ENCODE measurements at places on chromosomes 2 and 18.
A peak's percentile ranks its signal among the peaks of the same experiment; 100 is the strongest.

GRCh38 chr2:197184959-197185586 lies 125.5 kb downstream of the ANKRD44 start:
- DNase-seq = no peak

- DNase-seq = peak; percentile 35
Observed at GRCh38 chr18:13159579-13159978, 59.0 kb upstream of the LDLRAD4 start.

GRCh38 chr2:144948205-144948855 lies 428.4 kb upstream of the ZEB2 start:
- no peak for DNase-seq

DNA sequence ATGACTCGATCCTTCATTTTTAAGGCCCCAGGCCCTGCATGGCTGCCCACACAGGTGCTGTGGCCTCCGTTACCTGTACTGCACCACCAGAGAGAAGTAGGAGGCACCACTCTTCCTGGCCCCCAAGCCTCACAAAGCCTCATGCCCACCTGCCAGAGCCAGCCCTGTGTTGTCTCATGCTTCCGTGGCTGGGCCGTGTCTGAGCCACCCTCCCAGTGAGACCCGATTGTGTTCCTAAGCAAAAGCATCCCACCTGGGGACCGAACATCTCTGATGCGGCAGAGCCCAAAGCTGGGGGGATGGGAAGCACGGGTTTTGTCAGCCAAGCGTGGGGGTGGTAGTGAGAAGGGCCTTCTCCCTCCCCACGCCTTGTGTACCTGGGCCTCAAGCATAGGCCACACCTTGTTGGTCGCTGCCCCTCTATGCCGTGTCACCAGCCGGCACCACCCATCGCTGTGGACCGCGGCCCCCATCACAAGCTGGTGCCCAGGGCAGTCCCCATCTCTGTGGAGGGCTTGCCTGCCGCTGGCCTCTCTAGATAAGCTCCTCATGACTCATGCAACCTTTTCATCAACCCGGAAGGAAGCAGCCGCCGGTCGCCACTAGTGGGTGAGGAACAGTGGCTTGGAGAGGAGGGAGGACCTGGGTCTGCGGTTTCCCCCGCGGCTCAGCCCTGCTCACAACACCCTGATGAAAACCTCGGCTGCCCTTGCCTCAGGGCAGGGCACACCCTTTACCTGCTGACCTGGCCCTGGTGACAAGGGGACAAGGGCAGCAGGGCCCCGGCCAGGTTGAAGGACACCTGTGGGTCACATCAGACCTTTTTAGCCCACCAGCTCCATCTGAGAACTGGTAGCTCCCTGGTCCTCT lies 2.7 kb upstream of the RNPEPL1 start:
- DNase-seq = no peak

- no peak for DNase-seq
Observed at GRCh38 chr18:62026586-62026985, 133.8 kb upstream of the RNF152 start.

DNA sequence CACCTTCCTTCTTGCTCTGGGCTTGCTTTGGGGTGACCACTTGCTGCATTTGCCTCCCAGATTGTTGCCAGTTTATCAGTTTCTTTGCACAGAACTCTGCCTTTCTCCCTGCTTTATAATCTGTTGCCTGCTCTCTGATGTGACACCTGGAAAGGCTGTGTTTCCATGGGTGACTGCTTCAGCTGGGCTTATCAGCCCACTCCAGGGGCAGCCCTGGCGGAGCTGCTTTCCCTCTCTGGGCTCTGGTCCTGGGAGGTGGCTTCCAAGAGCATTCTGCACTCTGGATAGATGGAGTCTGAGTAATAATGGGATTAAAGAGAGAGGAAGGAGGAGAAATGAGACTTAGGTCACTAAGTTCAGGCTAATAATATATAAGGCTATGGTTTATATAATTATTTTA lies 352.7 kb downstream of the TSN start:
- no peak for DNase-seq

- no peak for DNase-seq
Observed at GRCh38 chr2:33859811-33860461, 260.8 kb upstream of the FAM98A start.

DNA sequence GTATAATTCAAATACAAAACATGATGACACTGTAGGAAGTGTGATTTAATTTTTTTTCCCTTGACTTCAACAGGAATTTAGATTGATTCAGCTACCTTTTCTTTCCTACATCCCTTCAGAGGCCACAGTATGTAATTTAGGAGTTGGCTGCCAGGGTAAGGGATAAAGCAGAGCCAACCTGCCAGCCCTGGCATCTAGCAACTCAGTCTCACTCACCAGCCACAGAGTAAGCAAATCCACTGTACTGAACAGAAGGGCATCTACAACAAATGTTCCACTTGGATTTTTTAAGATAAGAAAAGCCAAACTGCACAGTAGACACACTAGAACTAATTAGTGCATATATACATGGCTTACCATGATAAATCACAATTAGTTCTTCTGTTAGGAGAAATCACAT lies 54.3 kb upstream of the PEX13 start:
- DNase-seq = no peak

DNA sequence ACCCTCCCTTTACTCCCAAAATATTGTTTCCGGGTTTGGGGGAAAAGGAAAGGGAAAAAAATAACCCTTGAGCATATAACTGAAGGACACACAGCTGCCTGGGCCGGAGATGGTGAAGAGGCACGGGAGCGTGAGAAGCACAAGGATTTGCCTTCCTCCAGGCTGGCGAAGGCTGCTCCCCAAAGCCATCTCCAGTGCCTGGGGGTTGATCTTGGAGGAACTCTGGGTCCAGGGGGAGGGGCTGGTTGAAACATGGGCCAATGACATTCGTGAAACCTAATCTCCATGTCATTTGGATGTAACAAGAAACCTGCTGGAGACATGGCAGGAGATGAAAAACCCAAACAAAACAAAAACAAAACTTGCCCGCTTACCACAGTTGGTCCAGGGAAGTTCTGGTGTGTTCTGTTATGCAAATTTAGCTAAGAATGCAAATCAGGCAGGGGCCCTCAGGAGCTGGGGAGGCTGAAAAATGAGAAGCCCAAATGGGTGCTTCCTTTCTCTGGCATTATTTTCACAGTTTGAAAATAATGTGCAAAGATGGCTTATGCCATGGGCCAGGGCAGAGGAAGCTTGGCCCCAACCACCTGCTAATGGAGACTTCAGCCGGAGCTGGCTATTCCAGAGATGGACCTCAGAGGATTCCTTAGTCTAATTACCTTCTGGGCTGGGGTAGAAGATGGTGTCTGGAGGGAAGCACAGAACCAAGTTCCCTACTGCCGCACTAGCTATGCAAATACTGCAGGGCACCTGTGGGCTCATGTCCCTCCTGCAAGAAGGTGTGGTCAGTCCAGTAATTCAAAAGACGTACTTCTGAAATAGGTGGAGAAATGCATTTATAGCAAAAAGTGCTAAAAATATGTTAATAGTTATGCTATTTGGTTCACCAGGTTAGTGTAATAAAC lies 180.9 kb downstream of the BCL2 start:
- DNase-seq = peak; percentile 11

GRCh38 chr2:173355132-173355865 lies 627 bp downstream of the CDCA7 start:
- no peak for DNase-seq

- no peak for DNase-seq
Observed at GRCh38 chr18:33210575-33211189, 229.8 kb downstream of the CCDC178 start.

DNA sequence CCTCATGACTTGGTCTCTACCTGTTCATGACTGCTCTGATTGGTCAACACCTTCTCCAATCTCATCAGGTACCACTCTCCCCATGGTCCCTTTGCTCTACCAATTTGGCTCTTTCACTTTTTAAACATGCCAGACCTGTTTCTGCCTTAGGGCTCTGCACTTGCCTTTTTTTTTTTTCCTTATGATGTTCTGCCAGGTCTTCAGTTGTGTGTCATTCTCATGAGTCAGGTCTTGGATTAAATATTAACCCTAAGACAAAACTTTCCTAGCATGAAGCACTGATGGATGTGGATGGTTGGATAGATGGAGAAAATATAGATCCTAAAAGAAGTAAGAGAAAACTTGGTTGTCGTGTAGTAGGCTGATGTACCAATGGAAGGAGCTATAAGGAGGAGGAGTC lies 219.3 kb downstream of the TTC32 start:
- DNase-seq = no peak

GRCh38 chr2:175684466-175684865 lies 317.6 kb downstream of the LNPK start:
- DNase-seq = no peak

DNA sequence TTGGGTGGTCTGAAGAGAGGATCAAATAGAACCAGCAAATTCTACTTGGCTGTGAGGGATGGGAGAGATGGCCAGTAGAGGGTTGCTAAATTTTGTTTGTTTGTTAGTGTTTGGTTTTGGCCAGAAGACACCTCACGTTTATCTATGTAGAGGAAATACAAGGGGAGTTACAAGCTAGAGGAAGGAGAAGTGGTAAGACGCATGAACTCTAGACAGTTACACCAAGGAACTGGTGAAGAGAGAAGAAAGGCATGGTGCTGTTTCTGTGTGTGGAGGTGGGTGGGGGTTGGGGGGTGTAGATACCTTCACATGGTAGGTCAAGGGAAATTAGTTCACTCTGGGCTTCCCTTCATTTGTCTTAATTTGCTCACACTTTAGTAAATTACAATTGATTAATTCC lies 25.6 kb downstream of the RASGRP3 start:
- no peak for DNase-seq

DNA sequence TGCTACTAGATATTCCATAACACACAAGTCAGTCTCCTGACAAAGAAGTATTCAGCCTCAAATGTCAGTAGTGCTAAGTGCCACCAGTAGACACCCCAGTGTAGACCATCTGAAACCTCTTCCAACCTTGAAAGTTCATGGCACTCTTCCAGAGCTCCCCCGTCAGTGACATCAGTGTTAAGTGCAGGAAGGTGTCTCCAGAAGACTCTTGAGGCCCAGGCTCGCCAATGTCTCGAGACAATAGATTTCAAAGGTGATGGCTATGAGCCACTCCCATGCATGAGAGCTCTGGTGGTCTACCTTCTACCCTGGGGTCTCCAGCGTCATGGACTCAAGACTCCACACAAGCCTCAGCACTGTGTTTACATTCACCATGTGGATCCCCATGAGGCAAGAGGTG lies 183.8 kb downstream of the SMAD2 start:
- DNase-seq = no peak
